T-helper 9 cell (primary cell): ENCODE measurements at places on chromosomes 6 and 20.

DNA sequence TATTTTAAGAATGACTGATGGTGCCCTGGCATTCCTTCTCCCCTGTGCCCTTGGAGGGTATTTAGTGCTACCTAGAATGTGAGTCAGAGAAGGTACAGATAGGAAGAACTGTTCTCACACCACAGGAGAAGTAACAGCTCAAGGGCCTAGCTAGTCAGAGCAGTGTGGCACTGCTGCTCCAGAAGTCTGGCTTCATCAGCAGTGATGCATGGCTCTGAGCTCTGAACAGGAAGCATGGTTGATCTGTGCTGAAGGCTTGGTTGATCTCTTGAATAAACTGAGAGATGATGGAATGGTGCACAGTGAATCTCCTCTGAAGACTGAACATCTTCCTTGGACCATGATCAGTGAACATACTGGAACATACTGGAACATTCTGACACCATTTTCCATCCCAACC, 425.3 kb upstream of the SLC35B3 start:
- DNase-seq, result no peak

- DNase-seq, result no peak
Measured at GRCh38 chr6:69915346-69915745, 49.0 kb downstream of the COL19A1 start.

DNA sequence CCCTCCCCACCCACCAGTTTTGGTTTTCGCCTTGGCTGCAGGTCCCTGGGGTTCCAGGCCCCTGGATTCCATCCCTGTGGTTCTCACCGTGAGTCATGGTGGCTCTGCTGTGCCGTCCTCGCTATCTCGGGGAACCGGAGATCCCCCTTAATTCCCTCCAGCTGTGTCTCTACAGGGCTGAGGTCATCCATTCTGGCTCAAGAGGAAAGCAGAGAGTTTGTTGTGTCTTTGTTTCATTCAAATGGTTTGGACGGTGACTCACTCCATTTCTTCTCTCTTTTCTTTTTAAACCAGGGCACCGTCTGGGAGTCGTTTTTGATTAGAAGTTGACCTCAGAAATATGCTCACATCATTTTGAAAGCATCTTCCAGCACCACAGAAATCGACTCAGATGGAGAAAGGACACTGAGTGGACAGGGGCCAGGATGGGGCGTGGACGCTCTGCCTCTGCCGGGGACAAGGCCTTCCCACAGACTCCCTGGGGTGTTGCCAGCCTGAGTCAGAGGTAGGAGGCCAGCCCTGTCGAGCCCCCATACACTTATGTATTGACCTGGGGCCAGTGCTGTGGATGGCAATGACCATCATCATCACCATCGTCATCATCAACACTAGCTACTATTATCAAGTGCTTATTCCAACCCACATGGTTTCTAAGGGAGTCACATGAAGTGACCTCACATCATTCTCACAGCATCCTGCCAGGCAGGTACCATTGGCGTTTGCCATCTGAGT, 176.2 kb downstream of the NFATC2 start:
- no peak for DNase-seq

- DNase-seq, result no peak
Measured at GRCh38 chr6:105825210-105825609, 260.9 kb upstream of the PRDM1 start.

DNA sequence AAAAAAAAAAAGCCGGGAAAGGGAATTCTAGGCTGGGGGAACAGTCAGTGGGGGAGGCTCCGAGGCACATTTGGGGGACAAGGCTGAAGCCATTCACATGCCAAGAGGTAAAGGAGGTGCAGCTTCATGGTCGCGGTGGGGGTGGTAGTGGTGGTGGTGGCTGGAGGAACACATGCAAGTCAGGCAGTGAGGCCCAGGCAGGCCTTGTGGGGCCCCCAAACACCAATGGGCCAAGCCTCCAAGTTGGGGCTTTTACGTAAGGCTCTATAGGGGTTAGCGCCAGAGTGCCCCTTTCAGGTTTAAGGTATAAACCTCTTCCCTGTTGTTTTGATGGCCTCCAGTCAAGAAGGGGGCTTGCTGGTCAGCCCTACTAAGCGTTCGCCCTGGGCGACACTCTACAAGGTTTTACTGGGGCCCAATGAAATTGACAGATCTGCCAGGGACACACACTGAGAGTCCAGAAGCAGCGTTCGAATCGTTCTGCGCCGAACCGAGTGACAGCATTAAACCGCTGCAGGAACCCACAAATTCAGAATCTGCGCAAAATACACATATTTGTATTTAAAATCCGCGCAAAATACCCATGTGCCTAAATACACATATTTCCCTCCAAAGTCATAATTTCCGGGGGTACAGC, 818 bp upstream of the AP5S1 start:
- DNase-seq, result no peak

GRCh38 chr6:36104836-36105235, 25.5 kb upstream of the MAPK13 start:
- DNase-seq, result no peak

GRCh38 chr20:11047559-11047958, 373.8 kb upstream of the JAG1 start:
- no peak for DNase-seq

DNA sequence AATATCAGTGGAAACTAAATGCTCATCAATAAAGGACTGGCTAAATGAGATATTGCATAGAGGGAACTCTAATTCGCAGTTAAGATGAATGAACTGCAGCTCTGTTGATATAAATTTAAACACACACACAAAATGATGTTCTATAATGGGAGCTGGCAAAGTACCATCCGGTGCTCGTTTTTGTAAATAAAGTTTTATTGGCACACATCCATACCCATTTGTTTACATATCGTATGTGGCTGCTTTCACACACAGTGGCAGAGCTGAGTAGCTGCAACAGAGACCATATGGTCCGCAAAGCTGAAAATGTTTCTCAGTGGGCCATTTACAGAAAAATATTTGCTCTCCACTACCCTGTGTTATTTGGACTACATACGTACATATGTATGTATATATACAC, 120.7 kb downstream of the EDN3 start:
- DNase-seq, result no peak

GRCh38 chr20:22475662-22476061, 108.7 kb downstream of the FOXA2 start:
- no peak for DNase-seq

GRCh38 chr6:157380458-157380778, 572 bp upstream of the ZDHHC14 start:
- no peak for DNase-seq

- no peak for DNase-seq
Measured at GRCh38 chr6:7035837-7036249, 71.9 kb upstream of the RREB1 start.

GRCh38 chr6:2081155-2082138, 164.0 kb downstream of the GMDS start:
- DNase-seq, result no peak

- DNase-seq, result no peak
Measured at GRCh38 chr20:41300383-41300782, 17.1 kb downstream of the ZHX3 start.

DNA sequence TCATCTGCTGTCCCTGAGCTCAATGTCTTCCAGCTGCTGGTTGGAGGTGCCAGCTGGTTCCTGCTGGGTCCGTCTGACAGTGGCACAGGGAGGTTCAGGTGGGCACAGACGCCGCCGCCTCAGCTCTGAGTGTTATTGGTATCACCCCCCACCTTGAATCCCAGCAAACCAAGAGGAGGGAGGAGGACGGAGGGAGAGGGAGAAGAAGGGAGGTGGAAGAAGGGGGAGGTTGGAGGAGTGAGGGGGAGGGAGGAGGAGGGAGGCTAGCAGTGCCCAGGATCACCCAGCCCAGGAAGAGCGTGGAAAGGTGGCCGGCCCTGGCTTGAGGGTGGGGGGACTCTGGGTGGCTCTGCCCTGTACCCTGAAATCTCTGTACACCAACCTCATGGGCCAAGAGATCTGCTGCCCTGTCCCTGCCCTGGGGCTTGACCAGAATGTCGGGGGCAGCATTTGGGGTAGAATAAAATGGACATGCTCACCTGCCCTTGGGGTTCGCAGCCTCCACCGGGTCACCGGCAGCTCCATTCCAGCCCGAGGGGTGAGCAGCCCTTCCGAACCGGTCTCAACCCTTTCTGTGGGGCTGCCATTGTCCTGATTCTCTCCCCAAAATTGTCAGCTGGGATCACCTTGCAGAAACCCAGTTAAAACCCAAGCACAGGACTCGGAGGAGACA, 17.1 kb downstream of the NTSR1 start:
- DNase-seq, result no peak

- no peak for DNase-seq
Measured at GRCh38 chr6:44315516-44315915, 2.4 kb upstream of the AARS2 start.

DNA sequence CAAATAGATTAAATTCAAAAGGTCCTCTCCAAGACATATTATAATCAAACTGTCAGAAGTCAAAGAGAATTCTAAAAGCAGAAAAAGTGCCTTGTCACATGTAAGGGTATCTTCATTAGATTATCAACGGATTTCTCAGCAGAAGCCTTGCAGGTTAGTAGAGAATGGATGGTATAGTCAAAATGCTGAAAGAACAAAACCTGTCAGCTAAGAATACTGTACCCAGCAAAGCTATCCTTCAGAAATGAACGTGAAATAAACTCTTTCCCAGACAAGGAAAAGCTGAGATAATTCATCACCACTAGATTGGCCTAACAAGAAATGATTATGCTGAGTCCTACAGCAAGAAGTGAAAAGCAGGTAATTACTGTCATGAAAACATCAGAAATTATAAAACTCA, 92.9 kb downstream of the STXBP5 start:
- DNase-seq, result no peak

DNA sequence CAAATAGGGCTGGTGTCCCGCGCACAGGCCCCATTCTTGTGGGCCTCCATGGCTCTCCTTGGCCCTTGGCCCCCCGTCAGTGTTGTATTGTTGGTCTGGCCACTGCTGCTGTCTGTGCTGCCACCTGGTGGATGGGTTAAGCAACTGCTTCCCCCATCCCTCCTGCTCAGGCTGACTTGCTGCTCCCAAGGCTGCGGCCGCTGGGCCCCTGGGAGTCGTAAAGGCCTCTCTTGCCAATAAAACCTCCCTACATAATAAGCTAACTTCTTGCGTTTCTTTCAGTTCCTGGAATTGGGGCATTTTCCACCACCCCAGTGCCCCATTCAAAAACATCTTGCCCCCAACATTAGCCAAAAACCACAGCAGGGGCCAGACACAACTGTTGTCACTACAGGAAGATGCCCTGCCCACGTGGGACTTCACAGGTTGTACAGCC, 27.1 kb downstream of the CD83 start:
- DNase-seq, result peak; percentile 74

DNA sequence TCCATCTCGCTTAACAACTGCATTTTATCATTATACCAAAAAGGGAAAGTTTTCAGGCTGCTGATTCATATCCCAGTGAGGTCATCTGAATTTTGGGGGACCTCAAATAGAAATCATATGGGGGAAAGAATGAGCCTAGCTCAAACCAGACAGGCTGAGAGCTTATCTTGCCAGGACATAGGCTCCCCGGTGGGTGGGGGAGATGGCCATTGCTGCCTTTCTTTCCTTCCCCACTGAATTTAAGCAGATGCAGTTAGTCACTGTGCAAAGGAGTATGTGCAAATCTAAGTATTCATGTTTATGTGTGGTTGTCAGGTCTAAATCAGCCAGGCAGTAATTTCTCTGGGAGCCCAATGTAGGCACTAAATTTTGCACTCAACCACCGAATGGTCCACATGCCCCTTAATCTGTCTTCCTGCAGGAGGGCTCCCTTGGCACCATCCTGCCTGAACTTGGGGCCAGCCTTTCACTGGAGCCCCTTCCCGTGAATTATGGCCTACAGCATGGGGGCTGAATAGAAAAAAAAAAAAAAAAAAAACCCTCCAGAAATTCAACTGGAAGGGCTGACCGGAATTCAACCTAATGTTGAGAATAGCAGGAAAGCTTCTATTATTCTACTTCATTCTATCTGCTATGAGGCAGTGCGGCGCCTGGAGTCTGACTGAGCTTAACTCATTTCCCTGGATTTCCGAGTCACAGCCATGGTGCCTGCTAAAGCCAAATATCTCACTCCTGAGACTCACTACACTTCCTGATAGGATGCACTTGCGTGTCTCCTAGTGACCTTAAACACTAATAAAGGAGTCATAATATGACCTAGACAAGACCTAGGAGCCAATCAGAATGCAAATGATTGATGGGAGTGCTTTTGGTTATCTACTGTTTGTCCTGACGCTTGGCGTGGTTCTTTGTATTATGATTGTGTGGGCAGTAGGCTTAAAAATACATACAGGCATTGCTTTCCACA, 161.5 kb upstream of the HEY2 start:
- DNase-seq, result no peak

DNA sequence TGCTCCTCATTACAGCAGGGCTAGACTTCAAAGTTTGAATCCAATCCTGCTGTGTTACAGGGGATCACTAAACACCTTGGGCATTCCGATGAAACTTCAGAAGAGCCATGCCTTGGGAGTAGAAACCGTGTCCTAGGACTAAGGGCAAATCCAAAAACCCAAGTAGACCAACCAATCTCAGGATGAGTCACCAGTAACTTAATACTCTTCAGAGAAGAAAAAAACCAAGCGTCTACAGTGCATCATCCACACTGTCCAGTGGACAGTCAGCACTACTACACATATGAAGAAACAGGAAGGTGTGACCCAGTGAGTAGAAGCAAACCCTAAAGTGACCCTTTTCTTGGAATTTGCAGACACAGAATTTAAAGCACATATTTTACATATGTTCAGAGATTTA, 39.5 kb upstream of the VAPB start:
- no peak for DNase-seq

- no peak for DNase-seq
Measured at GRCh38 chr6:12656906-12657305, 59.7 kb upstream of the PHACTR1 start.

DNA sequence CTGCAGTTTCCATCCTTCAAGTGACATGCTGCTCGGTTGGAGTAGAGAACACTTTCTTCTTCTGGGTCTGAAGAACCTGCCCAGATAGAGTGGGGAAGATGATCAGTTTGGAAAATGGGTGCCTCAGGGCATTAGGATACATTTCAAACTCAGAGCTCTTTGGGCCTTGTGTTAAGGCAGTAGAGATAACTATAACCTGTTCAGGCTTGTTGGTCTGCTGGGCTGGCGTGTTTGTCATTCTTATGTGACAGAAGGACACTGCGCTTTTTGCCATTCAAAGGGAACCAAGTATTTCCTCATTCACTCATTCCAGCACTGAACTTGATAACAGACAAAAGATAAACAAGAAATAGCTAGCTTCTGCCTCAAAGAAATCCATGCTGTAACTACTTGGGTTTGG, 3.8 kb downstream of the TOMM34 start:
- DNase-seq, result no peak

- no peak for DNase-seq
Measured at GRCh38 chr6:3561725-3562124, 104.9 kb upstream of the SLC22A23 start.

GRCh38 chr6:465531-466348, 74.2 kb downstream of the IRF4 start:
- DNase-seq, result no peak

DNA sequence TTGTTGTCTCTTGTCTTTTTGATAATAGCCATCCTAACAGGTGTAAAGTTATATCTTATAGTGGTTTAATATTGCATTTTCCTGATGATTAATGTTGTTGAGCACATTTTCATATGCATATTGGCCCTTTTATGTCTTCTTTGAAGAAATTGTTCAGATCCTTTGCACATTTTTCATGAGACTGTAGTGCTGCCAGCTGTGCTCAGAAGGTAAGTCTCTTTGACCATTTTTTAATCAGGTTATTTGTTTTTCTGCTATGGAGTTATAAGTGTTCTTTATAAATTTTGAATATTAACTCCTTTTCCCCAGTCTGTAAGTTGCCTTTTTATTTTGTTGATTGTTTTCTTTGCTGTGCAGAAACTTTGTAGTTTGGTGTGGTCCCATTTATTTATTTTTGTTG, 55.8 kb upstream of the ZNF184 start:
- DNase-seq, result no peak
